Activated CD8-positive, alpha-beta memory T cell treated with anti-CD3 and anti-CD28 coated beads for 4 hours (primary cell): ENCODE measurements at places on chromosomes 4 and X.

GRCh38 chr4:95231681-95232080 is 317.1 kb downstream of the UNC5C start:
- DNase-seq = no peak

GRCh38 chrX:106933538-106933961 is 13.3 kb downstream of the CLDN2 start:
- no peak for DNase-seq

GRCh38 chr4:54683616-54684346 is 26.0 kb downstream of the KIT start:
- DNase-seq = peak; percentile 18

GRCh38 chrX:119757979-119758730 is at the start of gene SOWAHD:
Gene SOWAHD, plus strand, starts transcription at chrX:119758588. Its CDS starts 80 bp downstream, at chrX:119758668.
- no peak for DNase-seq

GRCh38 chr4:126752126-126752525 is 880.6 kb upstream of the INTU start:
- no peak for DNase-seq

GRCh38 chr4:76931087-76931486 is 18.5 kb upstream of the SEPTIN11 start:
- no peak for DNase-seq

DNA sequence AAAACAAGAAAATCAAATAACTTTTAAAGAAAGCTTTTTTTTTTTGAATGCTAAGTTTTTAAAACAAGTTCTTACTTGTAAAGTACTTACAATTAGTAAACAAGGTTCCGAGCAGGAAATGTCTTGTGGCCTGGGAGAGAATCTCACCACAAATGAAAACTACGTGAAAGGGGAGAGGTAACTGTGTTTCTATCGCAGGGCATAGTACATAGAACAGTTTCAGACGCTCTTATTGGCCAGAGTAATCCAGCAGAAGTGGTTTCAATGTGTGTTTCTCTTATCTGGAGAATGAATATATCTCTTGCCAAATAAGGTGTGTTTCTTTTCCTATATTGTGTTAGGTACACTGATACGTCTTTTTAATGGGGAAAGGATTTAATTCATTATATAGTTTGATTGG is at the start of gene PLAC8:
Gene PLAC8 (minus strand): TSS at position 154 of the 400 bp plus-strand sequence. CDS start 6,808 bp downstream, outside the sequence.
- DNase-seq = no peak

GRCh38 chr4:39655876-39656275 is 17.2 kb upstream of the SMIM14 start:
- no peak for DNase-seq

GRCh38 chr4:93719552-93719951 is 109.0 kb upstream of the ATOH1 start:
- no peak for DNase-seq

DNA sequence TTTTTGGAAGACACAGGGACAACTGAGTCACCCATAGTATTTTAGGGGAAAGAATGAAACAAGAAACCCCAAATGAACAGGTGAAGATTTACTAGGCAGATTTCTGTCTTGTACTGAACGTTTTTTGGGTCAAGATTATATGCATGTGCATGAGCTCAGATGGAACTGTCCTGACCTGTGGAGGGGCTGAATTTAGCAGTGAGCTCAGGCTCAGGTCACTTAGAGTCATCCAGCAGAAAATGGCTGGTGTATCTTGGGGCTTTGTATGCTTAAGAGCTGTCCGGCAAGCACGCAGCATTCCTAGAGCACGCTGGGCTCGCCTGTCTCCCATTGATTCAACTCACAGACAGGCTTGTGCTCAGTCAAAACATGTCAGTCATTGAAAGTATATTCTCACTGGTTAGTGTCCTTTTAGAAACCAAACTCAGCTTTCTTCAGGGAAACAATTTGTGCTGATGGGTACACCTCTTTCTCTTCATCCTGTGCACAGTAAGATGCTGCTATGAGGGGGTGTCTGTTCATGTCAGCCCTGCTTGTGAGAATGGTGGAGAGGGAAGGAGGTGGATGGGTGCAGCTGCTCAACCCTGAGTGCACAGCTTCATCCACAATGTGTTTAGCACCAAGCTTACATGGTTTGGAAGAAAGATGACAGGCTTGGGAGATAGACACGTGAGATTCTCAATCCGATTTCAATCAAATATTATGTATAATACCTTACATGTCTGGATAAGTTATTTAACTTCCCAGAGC is 47.5 kb upstream of the PDLIM3 start:
- DNase-seq = no peak

DNA sequence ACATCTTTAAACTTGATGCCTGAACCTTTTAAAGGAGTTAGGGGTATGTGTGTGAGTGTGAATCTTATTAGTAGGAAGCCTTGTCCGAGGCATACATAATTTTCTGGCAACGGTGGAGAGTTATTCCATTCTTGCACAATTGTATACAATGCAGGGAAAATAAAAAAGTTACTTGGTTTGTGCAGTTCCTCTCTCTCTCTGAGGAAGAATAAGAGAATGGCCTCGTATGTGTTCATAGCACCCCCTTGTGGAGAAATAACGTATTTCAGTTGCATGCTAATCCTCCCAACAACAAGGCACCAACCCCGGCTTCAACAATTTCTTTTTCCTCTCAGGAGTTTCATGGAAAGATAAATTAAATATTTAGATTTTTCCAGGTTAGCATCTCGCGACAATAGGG is 33.7 kb upstream of the FGF13 start:
- DNase-seq = no peak

- DNase-seq = no peak
Observed at GRCh38 chr4:176753049-176753448, 39.7 kb downstream of the VEGFC start.

- no peak for DNase-seq
Observed at GRCh38 chr4:182143086-182143821, 99.9 kb upstream of the TENM3 start.
